ENCODE measurements at places on chromosomes 1 and 21.

- DNase-seq: no peak
These were observed 41.8 kb downstream of the TRPM2 start for GRCh38 chr21:44395260-44395659.

DNA sequence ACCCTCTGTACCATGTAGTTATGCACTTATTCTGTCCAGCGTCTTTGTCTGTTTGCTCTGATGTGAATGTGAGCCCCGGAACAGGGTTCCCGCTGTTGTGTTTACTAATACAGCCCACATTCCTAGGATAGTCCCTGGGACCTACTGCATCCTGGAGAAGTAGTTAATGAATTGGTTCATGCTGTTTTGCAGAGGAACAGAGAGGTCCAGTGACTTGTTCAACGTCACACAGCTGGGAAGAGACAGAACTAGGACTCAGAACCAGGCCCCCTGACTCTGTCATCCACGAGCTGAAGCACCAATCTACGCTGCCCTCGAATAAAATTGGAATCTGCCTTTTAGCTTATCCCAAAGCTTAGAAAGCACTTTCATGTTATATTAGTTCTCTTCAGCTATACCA is 784 bp downstream of the AGT start:
- no peak for DNase-seq

- DNase-seq: no peak
These were observed 18.9 kb upstream of the FAM131C start for GRCh38 chr1:16092097-16092922.

DNA sequence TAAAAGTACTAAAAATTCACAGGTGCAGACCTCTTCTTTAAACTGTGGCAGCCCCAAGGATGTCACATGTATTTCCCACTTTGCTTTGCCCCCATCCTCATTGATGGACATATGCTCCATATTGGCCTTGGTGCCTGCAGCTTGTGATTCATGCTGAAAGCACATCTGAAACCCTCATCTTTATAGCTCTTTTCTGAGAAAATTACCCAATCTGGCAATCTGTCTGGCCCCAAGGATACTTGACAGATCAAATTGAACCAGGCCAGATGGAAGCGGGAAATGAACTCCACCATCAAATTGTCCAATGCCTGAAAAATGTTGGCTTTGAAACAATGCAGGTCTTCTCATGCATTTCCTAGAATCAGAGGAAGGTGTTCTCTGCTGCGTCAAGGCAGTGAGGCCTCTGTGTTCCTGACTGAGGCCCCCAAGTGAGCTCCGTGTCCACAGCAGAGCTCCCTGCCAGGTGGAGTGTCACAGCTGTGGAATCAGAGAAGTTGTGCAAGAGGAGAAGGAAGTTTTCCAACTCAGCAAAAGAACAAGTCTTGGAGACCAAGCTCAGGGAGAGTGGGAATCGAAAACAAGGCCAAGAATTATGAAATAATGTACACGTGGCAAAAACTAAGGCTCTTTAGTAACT is 323.7 kb downstream of the PLPP3 start:
- DNase-seq: peak; percentile 87

DNA sequence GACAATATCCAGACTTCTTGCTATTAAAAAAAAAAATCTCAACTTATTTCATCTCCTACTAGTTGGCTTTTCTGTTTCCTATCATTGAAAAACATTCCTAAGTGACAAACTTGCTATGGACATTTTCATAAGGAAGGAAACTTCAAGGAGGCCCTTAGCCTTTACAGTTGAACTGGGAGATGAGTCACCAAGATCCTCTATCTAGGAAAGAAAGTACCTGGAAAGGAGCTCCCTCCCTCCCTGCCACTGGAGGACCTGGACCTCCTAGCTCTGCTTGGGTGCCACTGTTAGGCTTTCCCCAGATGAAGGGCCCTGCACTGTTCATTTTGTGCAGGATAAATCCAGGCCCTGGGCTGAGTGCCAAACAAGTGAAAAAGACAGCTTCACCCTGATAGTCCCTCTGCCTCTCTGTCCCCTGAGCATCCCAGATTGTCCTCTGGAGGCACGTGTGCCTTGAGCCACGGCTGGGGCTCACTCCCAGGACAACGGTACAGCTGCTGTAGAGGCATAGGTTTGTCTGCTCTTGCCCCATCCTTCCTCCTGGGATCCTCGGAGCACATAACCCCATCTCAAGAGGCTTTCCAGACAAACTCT is 40.2 kb upstream of the SOX13 start:
- no peak for DNase-seq

- DNase-seq: no peak
These were observed 113.5 kb downstream of the PRDM2 start for GRCh38 chr1:13813398-13814012.

DNA sequence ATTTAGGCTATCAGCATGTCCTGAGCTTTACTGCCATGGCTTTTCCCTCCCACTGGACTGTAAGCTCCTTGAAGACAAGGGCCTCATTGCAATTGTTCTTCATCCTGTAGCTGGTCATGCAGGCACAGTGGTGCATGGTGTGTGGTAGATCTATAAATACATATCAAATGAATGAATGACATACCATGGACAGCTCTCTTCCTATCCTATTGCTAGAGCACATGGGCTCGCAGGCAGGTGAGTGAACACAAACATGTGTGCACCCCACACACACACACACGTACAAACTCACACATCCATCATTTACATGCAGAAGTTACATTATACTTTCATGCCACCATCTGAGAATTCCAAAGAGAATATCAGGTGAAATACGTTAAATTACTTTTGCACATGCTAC is 172.9 kb upstream of the RUNX1 start:
- DNase-seq: no peak

DNA sequence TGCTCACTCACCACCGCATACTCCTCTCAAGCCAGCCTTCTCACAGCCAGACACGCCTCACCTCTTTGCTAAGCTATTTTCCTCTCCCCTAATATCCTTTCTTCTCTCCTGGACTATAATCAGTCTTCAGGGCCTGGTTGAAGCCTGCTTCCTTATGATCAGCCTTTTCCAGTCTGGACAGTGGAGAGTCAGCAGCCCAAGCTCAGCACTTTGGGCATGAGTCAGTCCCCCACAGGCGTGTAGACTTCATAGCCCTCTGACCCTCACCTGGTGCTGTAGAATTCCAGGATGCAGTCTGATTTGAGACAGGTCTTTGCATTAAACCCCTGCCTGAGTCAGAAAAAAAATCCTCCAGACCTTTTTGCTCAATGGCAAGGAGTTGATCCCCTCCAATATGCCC is 2.5 kb downstream of the HPCAL4 start:
- no peak for DNase-seq

DNA sequence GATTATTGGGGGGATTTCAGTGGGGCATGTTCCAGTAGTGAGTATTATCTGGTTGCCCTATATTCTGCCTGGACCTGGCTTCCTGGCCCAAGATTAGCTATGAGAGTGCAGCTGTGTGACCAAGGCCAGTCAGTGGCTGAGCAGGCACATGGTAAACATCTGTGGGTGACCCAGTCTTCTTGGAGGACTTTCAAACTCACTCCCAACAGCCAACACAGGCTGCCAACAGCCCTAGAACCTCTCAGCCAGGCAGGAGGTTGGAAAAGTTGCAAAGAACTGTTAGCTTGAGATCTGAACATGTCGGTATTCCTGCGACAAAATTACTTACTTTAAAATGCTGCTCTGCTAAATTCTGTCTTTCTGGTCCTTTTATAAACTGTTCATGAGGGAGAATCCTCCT is 192.4 kb downstream of the TGFBR3 start:
- peak; percentile 48 for DNase-seq

GRCh38 chr1:47558601-47559593 is 121.1 kb downstream of the FOXD2 start:
- no peak for DNase-seq

GRCh38 chr1:42258218-42258617 is 76.8 kb downstream of the FOXJ3 start:
- no peak for DNase-seq

DNA sequence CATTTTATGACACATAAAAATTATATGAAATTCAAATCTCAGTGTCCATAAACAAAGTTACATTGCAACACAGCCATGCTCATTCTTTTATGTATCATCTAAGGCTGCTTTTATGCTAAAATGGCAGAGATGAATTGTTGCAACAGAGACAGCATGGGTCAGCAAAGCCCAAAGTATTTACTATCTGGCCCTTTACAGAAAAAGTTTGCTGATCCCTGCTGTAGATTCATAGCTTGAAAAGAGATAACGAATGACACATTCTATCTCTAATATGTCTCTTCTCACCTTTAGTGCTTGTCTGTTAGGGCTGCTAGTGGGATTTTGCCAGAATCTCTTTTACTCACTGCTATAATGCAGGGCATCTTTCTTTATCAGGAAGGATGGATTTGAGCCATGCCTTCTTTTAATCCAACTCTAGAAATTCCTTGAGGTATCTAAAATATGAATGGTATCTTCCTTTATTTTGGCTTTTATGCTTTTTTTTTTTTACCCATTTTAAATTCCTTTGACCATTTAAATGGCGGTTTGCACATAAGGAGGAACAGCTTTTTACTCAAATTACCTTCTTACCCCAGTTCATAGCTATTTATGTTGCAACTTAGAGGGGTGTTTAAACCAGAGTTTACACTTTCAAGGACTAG is 598.2 kb downstream of the PLPP3 start:
- DNase-seq: no peak

GRCh38 chr1:116987256-116987555 is 14.4 kb upstream of the CD101 start:
- no peak for DNase-seq

GRCh38 chr1:6103854-6104530 is 58.3 kb downstream of the KCNAB2 start:
- DNase-seq: no peak

- DNase-seq: no peak
These were observed 37.3 kb upstream of the PRMT6 start for GRCh38 chr1:107019166-107019565.

DNA sequence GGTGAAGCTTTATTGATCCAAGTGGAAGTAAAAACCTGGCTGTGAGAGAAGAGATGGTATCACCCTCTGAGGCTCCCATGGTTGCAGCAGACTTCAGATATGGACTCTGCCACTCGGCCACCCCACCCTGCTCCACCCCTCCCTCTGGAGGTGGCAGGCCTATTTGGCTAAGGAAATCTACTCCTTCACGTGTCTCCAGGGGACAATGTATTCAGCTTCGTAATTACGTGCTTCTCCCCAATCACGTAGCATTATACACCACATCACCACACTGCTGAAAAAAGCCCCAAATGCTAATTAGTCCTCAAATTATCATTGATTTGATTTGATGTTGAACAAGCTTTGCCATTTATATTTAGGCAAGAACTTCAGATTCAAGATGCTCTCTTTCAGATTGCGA is 220.7 kb downstream of the OMA1 start:
- no peak for DNase-seq

DNA sequence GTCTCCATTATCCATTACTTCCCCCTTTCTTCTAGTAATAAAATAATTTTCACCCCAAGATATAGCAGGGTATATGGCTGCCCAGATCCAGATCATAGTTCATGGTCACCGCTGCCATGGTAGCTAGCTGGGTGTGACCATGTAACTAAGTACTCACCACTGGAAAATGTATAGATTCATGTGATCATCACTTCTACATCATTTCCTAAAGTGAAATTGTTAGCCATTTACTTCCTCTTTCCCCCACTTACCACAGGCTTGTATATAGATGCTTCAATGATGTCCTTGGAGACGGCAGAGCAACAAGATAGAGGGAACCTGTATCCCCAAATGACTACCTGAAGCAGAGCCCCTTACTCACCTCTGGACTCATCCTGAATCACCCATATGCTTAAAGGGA is 22.7 kb upstream of the EYA3 start:
- DNase-seq: no peak

- DNase-seq: no peak
These were observed 1.3 kb downstream of the SRSF10 start for GRCh38 chr1:23978805-23979204.

- no peak for DNase-seq
These were observed 65.9 kb downstream of the DNTTIP2 start for GRCh38 chr1:93813076-93813475.

DNA sequence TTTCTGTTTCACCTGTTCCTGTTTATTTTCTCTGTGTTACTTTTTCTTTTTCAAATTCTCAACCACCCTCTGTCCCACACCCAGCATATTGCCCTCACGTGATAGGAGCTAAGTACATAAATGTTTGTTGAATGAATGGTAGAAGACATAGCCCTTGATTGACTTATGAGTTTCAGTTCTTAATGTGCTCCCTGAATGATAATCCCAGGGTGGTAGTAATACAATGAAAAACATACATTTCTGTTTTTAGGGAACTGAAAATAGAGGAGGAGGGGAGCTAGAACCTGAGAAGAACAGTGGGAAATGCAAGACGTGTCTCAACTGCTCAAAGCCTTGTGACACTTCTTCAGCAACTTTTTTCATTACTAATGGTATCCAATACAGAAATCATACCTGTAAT is 147.1 kb downstream of the SPATA46 start:
- DNase-seq: no peak

GRCh38 chr1:70628973-70629372 is 217.9 kb downstream of the CTH start:
- no peak for DNase-seq

DNA sequence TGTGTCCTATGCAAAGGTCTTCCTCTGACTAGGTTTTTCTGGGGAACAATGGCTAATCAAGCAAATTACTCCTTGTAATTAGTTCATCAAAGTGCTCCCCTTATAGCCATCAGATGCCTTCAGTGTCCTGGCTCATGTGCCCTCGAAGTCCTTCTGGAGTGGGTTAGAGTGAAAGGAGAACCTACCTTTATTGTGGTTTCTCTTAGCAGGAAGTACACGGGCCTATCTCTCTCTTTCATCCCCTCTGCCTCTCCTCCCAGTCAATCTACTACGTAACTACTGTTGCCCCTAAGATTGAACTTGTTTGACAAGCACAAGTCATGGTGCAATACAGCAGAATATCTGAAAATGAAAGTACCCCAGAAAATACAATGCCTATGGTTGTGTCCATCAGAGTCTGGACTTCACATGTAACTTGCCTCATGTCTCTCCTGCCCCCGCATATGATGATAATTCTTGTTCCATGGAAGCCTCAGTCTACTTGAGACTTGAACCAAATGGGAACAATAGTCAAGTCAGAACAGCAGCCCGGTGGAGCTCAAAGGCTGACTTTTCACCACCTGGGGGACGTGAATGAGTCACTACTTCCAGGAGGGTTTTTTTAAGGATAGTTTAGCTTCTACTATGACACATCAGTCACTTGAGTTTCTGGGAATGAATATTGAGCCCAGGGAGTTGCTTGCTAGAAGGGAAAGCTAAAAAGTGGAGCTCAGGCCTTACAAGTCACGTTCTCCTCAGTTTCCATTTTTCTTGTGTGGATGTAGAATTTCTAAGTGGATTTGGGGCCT is 243.6 kb downstream of the TNR start:
- no peak for DNase-seq

- no peak for DNase-seq
These were observed 12.0 kb downstream of the MDM4 start for GRCh38 chr1:204528241-204528640.

DNA sequence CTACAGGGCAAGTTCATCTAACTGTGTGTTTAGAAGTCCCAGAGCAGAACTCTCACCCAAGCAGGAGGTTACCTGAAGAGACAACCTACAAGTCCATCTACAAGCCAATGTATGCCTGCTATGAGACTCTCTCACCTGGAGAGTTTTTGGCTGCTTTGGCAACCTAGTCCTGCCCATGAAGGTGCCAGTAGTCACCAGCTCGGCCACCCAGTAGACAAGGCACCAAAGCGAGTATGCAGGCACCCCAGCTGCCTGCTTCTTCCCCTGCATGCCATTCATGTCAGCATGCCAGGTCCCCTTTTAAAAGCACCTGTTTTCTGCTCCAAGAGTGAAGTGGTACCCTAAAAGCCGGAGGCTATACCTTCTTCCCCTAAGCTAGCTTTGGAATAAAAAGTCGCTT is 20.2 kb downstream of the RIIAD1 start:
- no peak for DNase-seq
